NCI-H2171 (cell line): ENCODE measurements at places on chromosomes 1 and 21.

DNA sequence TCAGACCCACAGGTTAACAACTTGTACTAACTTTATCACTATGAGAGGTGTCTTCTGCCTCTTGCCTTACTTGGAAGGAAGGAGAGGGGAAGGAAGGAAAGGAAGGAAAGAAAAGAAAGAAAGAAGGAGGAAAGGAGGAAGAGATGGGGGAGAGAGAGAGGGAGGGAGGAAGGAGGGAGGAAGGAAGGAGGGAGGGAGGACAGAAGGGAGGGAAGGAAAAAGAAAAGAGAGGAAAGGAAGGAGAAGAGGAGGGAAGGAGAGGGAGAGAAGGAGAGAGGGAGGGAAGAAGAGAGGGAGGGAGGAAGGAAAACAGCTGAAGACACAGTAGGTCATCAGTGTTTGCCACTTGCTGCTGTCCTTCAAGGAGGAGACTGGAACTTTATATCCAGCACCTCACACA, 5.3 kb upstream of the SIPA1L2 start:
- no peak for DNase-seq

GRCh38 chr21:28431022-28431421, 561.7 kb downstream of the LTN1 start:
- no peak for DNase-seq

- no peak for DNase-seq
Measured at GRCh38 chr1:239527051-239527693, 140.8 kb downstream of the CHRM3 start.

DNA sequence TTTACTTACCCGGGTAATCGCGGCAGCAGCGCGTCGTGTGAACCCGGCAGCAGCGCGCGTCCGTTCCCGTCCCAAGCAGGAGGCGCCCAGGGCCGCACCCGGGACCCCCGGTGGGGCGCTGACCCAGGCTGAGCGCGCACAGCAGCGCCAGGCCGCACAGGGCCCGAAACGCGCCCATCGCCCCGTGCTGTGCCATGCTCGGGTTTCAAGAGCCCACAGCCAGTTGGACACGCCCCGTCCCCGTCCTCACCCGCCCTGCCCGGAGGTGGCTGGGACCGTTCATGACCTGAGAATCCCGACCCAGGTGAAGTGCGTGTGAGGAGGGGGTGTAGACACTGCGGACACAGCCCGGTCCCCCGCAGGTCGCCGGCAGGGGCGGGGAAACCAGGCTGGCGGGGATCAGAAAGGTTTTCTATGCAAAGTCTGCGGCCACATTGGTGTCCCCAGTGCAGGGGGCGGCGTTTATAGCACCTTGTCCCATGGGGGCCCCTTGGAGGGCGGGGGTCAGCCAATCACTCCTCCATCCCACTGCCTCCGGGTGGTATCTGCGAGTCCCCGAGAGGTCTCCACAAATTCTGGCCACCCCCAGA, at the start of gene TNFRSF18:
Gene TNFRSF18, minus strand, starts transcription at position 217 of the 590 bp plus-strand sequence. Its CDS starts 21 bp downstream, at position 196.
- DNase-seq = no peak

GRCh38 chr1:25906644-25907300, 553 bp upstream of the STMN1 start:
- DNase-seq = peak; percentile 85

DNA sequence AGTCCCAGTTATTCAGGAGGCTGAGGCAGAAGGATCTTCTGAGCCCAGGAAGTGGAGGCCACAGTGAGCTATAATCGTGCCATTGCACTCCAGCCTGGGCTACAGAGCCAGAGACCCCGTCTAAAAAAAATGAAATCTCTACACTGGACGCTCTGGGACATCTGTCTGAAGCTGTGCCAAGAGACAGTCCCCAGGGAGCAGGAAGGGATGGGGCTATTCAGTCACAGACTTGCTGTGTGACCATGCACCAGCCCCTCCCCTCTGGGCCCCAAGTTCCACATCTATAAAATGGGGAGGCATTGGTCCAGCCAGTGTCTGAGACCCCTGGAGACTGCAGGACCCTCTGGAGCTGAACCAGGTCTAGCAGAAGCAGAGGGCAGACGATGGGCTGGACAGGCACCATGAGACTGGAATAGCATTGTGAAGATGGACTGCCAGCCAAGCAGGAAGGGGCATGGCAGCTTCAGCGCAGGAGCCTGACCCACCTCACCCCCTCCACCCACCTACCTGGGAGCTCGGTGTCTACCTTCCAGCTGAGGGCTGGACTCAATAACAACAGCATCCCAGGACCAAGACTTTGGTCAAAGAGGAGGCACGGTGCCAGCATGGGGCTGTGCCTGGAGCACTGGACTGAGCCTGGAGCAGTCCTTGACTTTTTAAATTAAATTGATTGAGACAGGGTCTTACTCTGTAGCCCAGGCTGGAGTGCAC, 1.4 kb downstream of the TMEM54 start:
- DNase-seq = no peak

DNA sequence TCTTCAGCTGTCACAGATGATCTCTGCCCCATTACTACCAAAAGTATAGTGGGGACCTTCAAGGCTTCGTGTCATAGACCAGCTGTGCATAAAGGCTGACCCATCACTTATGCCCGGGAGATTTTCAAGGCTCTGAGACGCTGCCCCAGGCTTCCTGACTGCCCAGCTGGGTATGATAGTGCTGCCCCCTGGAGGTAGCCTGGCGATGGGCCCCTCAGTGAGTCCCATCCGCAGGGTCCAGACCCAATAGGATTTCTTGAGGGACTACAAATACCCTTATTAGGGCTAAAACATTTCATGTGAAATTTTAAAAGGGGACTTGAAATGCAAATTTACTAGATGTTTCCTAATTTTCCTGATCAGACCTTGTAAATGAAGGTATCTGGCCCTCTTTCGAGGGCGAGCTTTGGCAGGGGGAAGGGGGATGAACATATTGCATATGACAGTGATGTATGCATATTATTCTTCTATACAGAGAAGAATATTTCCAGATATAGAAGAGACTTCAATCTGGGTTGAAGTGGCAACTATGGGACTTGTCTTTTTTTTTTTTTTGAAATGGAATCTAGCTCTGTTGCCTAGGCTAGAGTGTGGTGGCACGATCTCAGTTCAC, 11.7 kb upstream of the FCMR start:
- DNase-seq = no peak

DNA sequence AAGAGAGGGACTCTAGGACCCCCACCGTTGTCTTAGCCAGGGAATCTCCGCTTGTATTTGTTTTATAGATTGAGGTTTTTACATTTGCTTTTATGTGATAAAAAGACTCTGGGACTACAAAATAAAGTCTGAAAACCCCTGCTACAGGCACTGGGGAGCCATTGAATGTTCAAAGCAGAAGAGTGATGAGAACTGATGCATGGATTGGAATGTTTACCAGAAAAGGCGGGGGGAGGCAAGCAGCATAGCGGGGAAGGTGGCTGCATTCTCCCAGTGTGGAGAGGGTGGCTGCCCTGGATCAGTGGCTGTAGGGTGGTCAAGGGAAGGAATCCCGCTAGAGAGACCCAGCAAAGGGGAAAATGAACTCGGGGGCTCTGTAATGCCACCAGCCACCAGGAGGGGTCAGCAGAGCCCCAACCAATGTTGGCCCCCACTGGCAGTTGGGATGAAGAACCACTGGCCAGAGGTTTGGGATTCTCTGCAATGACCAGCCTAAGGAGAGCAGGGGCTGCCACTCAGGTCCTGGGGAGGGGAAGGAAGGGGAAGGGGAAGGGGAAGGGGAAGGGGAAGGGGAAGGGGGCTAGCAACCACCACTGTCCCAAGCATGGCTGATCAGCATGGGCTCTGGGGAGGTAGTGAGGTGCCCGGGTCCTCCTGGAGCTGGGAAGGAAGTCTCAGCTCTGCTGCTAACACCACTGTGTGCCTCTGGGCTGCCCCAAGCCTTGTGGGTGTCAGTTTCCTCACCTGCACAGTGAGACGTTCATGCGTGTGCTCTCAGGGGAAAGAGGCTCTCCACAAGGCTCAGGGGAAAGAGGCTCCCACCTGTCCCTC, 19.2 kb upstream of the PEF1 start:
- no peak for DNase-seq

DNA sequence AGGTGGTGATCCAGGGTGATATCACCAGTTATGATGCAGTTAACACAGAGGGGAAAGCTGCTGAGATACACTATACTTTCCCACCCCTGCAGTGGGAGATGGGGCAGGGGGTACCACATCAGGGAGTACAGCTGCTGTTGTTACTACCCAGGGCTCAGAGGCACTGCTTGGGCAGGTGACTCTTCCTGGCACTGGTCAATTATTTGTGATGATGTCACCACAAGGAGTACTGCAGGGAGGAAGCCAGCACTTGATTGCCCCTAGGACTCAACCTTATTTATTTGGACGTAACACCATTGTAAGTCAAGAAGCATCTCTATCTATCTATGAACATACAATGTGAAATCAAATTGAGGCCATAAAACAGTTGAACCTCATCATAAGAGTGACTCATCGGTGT, 10.1 kb downstream of the IFNAR1 start:
- no peak for DNase-seq

DNA sequence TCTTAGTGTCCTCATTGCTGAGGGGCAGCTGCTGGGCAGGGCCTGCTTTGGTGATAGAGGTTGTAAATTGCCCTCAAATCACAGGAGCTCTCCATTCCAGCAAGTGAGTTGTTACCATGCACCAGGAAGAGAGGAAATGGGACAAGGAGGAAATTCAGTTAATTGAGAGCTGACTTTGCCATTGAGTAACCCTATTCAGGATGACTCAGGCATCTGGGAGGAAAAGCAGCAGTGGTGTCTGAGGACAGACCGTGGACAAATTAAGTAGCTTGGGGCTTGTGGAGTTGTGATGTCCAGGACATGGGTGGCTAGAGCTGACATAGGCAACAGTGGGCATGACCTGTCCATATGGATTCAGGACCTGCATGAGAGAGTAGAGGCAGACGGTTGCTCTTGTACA, 5.9 kb downstream of the ARHGEF10L start:
- DNase-seq = no peak

DNA sequence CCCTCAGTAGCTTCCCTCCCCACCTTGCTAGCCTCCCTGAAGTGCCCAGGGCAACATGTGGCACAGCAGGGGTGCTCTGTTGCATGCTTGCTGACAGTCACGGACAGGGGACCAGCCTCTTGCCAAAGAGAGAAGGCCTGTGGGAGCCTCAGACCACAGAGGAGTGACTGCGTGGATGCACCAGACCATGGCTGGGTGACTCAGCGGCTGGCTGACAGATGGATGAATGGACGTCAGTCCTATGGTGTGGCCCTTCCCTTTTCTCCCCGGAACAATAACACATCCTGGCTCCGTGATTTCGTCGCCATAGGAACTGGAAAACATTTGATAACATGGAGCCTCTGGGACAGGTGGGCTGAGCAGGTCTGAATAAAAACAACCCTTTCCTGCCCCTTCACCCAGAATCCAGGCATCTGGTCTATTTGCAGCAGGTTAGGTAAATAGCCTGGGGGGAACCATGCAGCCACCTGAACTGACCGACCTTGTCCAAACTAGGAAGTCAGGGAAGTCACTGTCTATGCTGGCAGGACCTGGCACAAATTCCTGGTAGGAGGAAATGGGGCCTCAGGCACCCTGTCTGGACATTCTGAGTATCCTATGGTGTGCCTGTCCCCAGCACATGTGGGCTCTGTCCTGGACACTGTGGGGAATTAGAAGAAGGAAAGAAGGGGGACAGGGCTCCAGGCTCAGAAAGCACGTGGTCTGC, 53.3 kb downstream of the NENF start:
- DNase-seq = peak; percentile 65
